ENCODE measurements at places on chromosomes 6 and 20.

DNA sequence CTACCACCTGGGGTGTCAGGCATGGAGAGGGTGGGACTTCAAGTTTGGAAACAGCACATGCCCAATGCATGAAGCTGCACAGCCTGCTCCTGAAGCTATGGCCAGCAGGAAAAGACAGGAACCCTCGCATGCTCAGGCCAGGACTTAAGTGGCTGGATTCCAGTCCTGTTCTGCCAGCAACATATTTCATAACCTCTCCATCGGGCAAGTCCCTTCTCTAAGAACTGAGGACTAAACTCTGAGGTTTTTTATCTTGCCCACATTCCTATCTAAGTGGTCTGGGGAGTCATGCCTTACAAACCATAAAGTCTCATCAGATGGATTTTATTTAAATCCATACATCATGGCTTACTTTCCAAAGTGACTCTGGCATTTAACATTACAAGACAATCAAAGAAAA is 27.5 kb upstream of the AGPAT4 start:
- DNase-seq, result peak; percentile 17

GRCh38 chr6:44028789-44029310 is 98.4 kb downstream of the MRPL14 start:
- DNase-seq, result no peak

DNA sequence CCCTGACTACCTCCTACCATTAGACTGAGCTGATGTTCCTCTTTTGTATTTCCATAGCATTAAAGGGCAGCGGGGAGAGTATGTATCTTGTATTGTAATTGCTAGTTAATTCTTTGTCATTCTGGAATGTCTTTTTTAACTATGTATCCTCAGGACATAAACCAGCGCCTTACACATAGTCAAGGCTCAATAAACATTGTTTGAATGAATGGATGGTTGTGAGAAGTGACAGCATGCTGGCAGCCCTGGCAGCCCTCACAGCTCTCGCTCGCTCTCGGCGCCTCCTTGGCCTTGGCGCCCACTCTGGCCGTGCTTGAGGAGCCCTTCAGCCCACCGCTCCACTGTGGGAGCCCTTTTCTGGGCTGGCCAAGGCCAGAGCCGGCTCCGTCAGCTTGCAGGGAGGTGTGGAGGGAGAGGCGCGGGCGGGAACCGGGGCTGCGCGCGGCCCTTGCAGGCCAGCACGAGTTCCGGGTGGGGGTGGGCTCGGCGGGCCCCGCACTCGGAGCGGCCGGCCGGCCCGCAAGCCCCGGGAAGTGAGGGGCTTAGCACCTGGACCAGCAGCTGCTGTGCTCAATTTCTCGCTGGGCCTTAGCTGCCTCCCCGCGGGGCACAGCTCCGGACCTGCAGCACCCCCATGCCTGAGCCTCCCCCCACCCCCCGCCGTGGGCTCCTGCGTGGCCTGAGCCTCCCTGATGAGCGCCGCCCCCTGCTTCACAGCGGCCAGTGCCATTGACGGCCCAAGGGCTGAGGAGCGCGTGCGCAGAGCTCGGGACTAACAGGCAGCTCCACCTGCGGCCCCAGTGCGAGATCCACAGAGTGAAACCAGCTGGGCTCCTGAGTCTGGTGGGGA is 93.1 kb downstream of the RNF182 start:
- no peak for DNase-seq

GRCh38 chr6:51657491-51657890 is 429.9 kb downstream of the PKHD1 start:
- no peak for DNase-seq

DNA sequence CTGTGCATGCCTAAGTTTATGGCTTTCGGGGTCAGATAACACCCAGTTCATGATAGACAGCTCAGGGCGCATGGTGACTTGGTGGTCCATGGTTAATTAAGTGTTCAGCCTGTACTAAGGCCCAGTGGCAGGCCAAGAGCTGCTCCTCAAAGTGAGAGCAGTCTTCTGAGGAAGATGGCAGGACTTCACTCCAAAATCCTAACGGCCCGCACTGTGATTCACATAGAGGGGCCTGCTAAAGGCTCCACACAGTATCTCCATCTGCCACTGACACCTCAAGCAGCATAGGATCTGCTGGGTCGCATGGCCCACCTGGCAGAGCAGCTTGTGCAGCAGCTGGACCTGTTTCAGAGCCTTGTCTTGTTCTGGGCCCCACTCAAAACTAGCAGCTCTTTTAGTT is 10.6 kb upstream of the CST7 start:
- no peak for DNase-seq

GRCh38 chr6:170294813-170295509 is 4.1 kb upstream of the DLL1 start:
- no peak for DNase-seq

GRCh38 chr6:46015119-46015968 is at the start of gene CLIC5:
Gene CLIC5, minus strand, starts transcription at chr6:46015860. Its CDS starts 318 bp downstream, at chr6:46015542.
- no peak for DNase-seq

- DNase-seq, result no peak
Measured at GRCh38 chr20:18705910-18706309, 107.7 kb upstream of the SCP2D1 start.

DNA sequence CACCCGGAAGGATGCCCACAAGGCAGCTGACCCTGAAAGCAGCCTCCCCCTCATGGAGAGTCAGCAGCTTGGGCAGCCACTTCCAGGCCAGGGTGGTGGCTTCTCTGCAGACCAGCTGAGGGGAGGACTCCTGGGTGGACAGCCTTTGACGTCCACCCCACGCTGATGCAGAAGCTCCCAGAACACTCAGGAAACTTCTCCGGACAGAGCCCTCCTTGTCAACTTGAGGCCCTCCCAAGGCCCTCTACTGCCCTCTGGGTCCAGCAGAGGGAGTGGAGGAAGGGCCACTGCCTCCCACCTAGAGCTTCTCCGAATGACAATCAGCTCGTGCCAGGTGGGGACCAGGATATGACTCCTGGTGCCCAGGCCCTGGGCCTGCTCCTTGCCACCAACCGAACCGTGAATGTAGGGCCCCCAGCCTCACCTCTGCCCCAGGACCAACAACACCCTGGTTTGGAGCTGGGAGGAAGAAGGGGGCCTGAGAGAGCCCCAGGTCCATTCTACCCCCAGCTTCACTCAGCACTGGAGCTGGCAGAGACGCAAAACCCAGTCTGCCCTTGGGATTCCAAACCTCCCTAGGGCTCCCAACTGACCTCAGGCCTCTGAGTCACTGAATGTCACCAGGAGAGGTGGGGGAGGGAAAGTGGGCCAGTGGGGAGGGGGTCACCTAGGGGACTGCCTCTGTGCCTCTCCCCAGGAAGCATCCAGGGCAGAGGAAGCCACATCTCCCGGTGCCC is 10.9 kb upstream of the SLC22A7 start:
- no peak for DNase-seq

GRCh38 chr6:44126320-44127149 is 717 bp downstream of the MRPL14 start:
- peak; percentile 33 for DNase-seq

GRCh38 chr6:92069781-92070180 is 1349.6 kb downstream of the EPHA7 start:
- no peak for DNase-seq

DNA sequence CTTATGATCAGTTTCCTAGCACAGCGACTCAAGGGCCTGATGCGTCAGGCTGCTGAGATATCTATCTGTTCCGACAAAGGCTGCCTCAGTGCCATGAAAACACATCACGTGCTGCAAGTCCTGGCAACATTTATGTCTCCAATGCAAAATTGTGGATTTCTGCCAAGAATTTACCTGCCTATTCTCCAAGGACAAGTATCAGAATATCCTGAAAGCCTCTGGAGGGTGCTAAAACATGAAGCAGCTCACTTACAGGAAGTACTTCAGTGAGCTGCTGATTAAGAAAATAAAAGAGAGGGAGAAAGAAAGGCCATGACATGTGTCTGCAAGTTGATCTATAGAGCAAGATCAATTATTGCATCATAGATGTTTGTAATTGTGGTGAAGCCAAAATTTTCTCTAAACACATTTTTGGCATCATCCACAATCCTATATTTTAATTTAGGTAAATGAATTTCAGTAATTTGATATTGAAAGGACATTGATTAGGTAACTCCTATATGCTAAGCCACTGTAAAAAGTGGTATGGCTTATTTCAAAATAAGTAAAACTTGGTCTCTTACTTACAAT is 25.8 kb upstream of the TPBG start:
- no peak for DNase-seq

DNA sequence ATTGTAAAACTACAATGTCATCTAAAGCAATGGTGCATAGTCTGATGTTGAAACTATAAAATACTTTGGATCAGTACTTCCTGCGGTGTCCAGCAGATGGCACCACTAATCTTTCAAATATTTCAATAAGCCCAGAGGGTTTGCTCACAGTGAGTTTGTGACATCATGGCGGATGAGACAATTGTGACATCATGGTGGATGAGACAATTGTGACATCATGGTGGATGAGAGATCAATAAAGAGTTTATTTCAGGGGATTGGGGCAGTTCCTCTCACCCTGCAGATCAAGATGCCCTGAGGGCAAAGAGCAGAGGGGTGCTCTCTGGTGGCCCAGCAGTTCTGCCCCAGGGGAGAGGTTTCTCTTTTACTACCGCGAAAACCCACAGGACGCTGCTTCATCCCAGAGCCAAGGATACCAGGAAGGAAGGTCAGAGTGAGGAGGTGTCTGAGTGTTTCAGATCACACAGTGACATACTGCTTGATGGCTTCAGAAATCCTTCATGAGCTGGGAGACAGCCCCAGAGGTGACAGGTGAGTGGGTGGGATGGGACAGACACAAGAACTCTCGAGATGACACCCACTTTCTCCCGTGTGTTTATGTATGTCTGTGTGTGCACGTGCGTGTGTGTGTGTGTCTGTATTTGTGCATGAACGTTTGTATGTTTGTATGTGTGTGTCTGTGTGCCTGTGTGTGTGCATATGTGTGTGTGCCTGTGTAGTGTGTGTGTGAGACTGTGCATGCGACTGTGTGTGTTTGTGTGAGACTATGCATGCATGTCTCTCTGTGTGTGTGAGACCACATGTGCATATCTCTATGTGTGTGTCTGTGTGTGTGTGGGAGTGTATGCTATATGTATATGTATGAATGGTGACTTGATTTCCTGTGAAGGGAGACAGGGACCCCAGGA is 7.3 kb upstream of the ULBP2 start:
- DNase-seq, result peak; percentile 81

GRCh38 chr20:3730803-3731672 is 1.4 kb upstream of the HSPA12B start:
- no peak for DNase-seq

- no peak for DNase-seq
Measured at GRCh38 chr20:7090811-7091210, 323.3 kb downstream of the BMP2 start.

GRCh38 chr20:41366546-41367392 is at the start of gene EMILIN3:
Gene EMILIN3, minus strand, starts transcription at chr20:41366818. Its CDS starts 184 bp downstream, at chr20:41366634.
- no peak for DNase-seq

DNA sequence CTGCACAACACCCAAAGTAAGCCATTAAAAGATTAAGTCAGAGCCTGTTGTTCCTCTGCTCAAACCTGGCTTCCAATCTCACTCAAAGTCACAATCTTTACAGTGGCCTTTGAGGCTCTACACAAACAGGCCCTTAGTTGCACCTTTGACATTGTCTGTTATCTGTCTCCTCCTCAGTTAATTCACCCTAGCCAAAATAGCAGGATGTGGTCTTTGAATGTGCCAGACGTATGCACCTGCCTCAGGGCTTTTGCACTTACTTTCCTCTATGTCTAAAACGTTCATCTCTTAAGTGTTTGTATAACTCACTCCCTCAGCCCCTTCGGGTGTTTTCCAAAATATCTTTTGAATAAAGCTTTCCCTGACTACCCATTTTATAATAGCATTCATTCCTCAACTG is 107.7 kb downstream of the EYA4 start:
- DNase-seq, result no peak

DNA sequence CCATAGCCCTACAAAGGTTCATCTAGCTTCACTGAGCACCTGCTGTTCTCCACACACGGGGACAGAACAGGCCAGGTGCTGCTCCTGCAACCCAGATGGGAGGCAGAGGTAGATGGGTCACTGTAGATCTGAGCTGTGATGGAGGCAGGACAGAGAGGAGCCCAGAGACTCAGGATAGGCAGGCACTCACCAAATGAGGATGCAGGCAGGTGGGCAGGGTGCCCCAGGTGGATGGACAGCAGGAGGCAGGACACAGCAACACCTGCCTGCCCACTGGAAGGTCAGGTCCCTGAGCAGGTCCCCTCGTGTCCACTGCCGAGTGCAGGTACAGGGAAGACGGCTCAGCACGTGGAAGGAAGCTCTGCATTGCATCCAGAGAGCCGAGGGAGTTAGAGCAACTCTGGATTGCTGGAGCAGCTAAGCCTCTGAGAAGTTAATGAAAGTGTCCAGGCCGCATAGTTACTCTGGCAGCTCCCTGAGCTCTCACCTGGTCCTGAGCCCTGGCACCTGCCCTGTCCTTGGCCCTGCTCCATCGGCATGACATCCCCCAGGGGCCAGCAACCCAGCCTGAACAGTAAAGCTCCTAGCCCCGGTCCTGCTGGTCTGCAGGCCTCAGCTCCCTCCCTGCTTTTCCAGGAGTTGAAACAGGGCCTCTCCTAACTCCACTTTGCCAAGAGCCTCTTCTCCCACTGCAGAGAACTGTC is 4.9 kb upstream of the YTHDF1 start:
- no peak for DNase-seq

GRCh38 chr20:63035603-63036185 is 28.9 kb upstream of the BHLHE23 start:
- no peak for DNase-seq

DNA sequence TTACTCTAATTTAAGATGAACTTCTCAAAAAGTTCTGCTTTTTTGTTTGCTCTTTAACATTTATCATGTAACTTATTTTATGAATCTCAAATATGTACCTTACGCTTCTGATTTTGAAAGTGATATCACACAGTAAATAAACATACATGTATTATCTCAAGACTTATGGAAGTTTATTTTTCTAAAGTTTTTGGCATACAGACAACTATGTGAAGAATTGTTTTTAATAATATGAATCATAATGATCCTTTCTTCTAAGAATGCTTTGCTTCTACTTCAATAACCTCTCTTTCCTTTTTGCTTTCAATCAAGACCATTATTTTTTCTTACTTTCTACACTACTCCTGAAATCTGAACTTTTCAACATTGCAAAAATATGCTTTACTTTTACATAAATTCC is 816.4 kb downstream of the EYS start:
- DNase-seq, result no peak

GRCh38 chr6:10386220-10386619 is 28.7 kb downstream of the TFAP2A start:
- no peak for DNase-seq

DNA sequence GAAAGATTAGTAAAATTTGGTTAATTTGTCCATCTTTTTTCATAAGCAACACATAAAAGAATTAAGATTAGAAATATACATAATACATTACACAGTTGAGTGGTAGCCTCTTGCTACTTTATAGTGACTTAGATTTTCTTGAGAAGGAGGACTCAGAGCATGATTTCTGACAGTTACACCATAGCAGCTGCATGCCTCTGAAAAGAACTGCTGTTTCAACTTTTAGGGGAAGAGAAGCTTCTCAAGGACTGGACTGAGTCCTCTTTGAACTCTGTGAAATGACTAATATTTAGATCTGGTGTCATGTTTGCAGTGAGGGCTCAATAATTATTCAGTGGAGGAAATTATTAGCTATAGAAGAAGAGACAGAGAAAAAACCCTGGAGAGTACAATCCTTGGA is 272.5 kb downstream of the BTBD9 start:
- DNase-seq, result no peak
